ENCODE measurements at places on chromosomes 13 and 19.
A peak's percentile ranks its signal among the peaks of the same experiment; 100 is the strongest.

GRCh38 chr13:46281779-46282178 lies 70.1 kb downstream of the LRRC63 start:
- no peak for DNase-seq

DNA sequence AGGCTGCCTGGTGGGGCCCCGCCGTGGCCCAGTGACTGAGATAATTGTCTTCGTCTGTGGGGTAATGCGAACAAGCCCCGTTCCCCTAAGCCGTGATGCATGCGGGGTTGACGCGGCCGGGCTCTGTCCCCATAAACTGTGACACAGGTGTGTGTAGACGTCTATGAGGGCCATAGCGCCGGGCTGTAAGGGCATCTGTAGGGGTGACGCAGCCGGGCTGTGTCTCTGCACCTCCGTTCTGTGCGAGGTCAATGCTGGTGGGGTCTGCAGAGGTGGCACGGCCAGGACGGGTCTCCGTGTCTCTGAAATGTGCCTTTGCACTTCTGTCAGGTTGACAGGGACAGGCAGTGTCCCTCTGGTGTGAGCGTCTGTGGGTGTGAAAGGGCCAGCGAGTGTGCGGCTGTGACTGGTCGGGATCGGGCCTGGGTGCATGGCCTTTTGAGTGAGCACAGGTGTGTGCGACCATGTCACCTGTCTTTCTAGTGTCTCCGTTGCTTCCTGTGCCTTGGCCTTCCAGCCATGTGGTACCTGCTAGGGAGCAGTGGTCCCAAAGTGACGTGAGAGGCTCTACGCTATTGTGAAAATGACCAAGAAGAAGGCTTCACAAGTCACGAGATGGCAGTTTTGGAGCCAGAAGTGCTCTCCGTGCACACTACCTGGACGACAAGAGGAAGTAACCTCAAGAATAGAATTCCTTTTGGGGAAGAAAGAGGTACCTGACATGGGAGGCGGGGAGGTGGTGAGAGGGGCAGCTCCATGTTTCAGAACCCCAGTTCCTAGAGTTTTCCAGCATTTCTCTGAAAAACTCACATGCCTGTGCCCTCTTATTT lies 16.4 kb upstream of the ZNF331 start:
- DNase-seq = no peak

GRCh38 chr19:9166846-9167245 lies 11.9 kb upstream of the OR7D2 start:
- DNase-seq = no peak

- DNase-seq = peak; percentile 79
Observed at GRCh38 chr19:3184847-3185460, 776 bp upstream of the NCLN start.

DNA sequence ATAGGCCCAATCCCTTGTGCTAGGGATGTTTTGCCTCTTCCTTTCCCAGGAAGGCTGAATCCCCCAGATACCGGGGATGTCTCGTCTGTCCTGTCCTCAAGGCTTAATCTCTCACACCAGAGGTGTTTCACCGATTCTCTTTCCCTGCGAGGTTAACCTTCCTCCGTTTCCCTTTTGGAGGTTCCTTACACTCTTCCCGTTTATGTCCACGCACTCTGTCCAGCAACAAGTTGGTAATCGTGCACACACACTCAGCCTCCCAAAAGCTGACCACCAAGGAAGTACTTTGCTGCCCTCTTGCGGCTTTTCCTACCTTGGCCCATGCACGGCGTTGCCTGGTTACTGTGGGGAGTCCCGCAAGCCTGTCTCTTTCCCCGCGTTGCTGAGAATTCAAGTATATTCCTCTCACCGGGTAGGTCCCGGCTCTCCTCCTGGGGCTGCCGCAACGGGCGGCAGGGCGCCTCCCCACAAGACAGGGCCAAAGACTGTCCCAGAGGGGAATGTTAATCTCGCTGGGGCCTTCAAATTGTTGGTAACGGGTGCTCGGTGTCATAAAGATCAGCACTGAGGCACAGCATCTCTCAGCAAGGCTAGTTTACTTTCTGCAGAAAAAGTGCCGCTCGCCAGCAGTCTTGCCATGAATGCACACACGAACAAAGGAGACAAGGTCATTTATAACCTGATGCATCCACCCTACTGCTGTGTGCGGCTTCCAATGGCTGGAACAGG lies 36.7 kb upstream of the CD177 start:
- DNase-seq = peak; percentile 91

DNA sequence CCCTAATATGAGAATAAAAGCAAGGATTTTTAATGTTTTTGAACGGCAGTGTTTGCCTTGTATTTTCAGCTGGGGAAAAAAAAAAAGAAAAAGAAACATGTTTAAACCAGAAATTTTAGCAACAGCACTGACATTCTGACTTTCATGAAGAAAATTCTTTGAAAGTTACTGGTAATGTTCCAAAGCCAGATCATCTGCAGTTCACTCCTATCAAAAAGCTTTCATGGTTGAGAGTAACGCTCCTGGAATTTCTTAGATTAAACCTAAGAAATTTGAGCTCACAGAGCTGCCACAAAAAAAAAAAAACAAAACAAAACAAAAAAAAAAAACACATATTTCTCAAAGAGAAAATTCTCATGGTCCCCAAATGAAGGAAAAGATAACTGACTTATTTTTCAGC lies 1106.7 kb downstream of the EFNB2 start:
- no peak for DNase-seq

- DNase-seq = no peak
Observed at GRCh38 chr13:50224534-50224933, 209.3 kb downstream of the KCNRG start.

- no peak for DNase-seq
Observed at GRCh38 chr19:3585301-3586126, at the start of gene GIPC3. GIPC3 (plus strand) TSS chr19:3585478; CDS start chr19:3585598, 120 bp downstream.

GRCh38 chr13:25987987-25988386 lies 63.8 kb downstream of the SHISA2 start:
- DNase-seq = no peak

- DNase-seq = no peak
Observed at GRCh38 chr13:28710161-28710560, 8.6 kb downstream of the SLC46A3 start.

DNA sequence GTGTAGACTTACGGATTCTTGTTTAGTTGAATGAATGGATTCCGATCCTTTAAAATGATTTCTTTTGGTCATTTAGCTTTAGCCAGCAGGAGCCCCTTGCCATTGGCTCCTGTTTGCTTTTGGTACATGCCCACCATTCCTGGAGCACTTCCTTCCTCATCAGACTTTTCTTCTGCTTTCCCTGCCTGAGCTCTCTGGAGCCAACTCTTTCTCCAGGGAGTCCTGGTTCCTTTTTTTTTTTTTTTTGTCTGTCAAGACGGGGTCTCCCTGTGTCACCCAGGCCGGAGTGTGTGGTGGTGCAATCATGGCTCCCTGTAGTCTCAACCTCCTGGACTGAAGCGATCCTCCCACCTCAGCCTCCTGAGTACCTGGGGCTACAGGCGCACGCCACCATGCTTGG lies 37.8 kb downstream of the SMARCA4 start:
- DNase-seq = no peak

GRCh38 chr19:9847087-9847671 lies 12.1 kb downstream of the PIN1 start:
- peak; percentile 56 for DNase-seq

DNA sequence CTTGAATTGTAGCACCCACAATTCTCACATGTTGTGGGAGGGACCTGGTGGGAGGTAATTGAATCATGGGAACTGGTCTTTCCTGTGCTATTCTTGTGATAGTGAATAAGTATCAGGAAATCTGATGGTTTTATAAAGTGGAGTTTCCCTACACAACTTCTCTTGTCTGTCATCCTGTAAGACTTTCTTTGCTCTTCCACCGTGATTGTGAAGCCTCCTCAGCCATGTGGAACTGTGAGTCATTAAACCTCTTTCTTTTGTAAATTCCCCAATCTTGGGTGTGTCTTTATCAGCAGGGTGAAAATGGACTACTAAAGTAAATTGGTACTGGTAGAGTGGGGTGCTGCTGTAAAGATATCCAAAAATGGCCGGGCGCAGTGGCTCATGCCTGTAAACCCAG lies 215.6 kb downstream of the LIG4 start:
- no peak for DNase-seq

GRCh38 chr19:28466107-28467045 lies 746.6 kb downstream of the UQCRFS1 start:
- DNase-seq = peak; percentile 76

DNA sequence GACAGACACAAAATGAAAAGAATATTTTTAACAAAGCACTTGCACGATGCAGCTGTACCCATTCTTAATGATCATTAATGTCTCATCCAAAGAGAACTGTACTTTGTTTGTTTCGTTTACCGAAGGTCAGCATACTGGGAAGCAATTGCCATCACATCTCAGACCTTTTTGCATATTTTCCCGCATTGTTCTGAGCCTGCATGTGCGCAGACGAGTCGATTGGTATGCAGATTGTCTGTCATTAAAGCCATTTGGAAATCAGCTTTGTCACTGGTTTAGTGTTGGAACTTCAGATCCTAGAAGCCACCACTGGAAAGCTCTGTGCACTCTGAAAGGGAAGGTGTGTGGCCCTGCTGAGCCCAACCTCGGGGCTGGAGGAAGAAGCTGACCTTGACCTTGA lies 15.6 kb downstream of the SPACA7 start:
- no peak for DNase-seq

DNA sequence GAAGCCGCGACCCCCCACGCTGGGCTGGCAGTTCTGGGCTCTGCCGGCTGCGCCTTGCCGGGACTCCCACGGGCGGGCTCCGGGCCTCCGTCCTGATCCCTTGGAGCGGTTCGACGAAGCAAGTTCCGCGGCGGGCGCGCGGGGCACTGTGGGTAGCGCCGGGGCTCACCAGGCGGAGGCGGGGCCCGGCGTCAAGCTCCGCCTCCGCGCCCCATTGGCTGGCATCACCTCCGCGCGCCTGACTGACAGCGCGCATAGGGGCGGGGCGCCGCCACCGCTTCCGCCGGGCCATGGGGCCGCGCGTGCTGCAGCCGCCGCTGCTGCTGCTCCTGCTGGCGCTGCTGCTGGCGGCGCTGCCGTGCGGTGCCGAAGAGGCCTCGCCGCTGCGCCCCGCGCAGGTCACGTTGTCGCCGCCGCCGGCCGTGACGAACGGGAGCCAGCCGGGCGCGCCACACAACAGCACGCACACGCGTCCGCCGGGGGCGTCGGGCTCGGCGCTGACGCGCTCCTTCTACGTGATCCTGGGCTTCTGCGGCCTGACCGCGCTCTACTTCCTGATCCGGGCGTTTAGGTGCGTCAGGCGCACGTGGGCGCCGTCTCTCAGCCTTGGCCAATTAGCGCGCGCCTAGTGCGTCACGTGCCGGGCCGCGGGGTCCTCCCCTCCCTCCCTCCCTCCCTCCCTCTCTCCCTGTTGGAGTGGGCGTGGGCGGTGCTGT lies at the start of gene FAM174C:
TSS of gene FAM174C (plus strand) at position 271 of the 716 bp plus-strand sequence. CDS start at position 291, 20 bp downstream.
- DNase-seq = peak; percentile 98

DNA sequence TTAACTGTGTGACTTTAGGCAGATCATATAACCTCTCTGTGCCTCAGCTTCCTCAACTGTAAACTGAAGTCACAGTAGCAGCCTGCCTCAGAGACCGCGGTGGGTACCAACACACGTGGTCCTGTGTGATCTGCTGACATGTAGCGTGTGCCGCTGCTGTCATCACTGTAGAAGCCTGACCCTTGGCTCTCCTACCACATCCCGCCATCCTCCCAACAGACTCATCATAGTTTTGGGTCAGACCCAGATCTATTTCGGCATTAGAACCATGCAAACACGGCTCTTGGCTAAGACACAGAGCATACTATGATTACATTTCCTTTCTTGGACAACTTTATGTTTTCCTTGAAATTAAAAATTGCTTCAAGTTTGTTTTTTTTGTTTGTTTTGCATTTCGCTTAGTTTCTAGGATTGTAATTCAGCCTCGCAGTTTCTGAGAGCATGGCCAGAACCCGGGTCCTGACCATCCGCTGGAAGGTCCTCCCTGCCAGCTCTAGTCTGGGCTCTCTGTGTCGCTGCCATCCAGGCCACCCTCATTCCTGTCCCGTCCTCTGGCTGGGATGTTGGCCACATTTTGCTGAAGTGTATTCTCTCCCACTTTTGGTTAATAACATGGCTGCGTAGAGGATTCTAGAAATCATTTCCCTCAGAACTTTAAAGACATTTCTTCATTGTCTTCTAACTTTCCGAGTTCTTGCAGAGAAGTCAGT lies 53.0 kb downstream of the GGACT start:
- no peak for DNase-seq

- DNase-seq = no peak
Observed at GRCh38 chr13:99809926-99810325, 161.6 kb downstream of the ZIC5 start.
